ENCODE measurements at places on chromosomes 11 and 22.

- DNase-seq = no peak
Measured at GRCh38 chr11:11806586-11806985, 35.2 kb upstream of the USP47 start.

GRCh38 chr11:33787076-33787475 lies 12.8 kb upstream of the FBXO3 start:
- DNase-seq = no peak

DNA sequence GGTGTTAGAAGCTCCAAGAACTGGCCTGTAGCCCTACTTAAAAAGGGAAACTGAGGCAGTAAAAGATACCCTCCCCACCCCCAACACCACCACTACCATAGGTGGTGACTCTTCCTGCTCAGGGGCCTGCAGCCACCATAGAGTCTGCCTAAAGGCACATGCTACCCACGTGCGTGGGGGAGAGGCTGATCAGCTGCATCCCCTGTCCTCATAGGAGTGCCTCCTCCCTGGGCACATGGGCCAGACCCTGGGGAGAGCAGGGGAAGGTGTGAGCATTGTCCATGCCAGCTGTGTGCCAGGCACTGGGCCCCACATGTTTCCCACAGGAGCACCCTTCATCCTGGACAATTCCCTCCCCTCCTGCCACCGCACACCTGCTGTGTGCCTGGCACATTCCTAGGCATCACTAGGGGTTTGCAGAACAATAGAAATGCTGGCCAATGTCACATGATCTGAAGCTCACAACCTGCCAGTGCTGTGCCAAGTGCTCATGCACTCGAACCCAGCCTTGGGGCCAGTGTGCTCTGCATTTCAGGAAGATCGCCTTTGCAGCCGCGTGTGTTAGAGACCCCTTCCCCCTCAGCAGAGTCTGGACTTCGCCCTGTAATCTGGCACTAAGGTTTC lies 41.7 kb upstream of the GCAT start:
- DNase-seq = no peak

GRCh38 chr11:38219636-38220035 lies 1621.6 kb upstream of the RAG2 start:
- no peak for DNase-seq

DNA sequence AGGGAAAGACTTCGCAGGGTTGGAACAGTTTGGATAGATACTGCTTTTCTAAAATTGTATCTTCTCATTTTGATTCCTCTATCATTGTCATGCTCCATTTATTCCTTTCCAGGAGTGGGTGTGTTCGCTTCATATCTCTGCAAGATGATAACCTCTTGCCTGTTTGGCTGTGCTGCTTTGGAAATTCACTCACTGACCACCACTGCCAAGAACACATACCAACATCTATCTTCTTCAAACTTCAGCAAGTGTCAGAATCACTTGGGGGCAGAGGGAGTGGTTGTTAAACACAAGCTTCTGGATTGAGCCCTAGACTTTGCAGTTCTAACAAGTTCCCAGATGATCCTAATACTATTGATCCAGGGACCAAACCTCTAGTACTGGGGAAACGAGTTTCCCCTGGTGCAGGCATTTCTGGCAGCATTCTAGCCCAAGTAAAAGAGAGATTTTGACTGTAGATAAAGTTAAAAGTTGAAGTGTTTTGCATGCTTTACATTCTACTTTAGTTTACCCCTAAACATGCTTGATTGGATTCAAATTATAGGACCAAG lies 11.5 kb upstream of the DKK3 start:
- DNase-seq = no peak

DNA sequence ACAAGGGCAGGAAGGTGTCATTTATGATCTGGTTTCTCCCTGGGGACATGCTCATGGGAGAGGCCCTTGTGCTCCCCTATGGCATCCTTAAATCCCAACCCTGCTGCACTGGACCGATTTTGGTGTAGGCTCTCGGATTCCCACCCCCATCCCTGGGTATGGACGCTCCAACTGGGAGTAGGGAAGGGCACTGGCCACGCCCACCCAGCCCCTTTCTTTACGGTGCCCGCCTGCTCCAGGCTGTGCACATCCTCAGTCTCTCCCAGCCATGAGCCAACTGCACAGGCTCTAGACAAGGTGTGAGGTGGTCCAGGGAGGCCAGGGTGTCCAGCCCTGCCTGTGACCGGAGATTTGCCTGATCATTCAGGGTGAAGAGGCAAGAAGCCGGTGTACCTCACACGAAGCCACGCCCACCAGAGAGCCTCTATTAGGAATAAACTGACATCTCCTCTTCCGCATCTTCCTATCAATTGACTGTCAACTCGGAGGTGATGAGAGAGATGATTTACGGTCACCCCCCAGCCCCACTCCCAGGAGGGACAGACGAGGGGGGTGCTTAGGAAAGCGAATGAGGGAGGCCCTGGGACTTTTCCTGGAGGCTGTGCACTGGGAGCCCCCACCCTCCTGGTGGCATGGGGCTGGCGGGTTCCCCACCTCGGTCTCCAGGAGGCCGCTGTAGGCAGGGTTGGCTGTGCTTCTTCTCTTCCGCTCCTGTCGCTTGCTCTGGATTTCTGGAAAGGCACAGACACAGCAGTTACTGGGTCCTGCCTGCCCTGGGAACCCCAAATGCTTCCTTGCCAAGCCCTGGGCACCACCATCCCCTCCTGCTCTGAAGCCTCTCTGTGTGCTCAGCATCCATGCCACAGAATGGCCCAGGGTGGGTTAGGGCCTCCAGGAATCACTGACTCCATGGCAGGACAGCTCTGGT lies 116.7 kb downstream of the PHF21B start:
- no peak for DNase-seq

- no peak for DNase-seq
Measured at GRCh38 chr11:116240710-116241109, 532.1 kb downstream of the BUD13 start.

- no peak for DNase-seq
Measured at GRCh38 chr11:1388763-1389102, 1.0 kb upstream of the BRSK2 start.

- DNase-seq = no peak
Measured at GRCh38 chr11:109845437-109845836, 247.8 kb upstream of the ZC3H12C start.

DNA sequence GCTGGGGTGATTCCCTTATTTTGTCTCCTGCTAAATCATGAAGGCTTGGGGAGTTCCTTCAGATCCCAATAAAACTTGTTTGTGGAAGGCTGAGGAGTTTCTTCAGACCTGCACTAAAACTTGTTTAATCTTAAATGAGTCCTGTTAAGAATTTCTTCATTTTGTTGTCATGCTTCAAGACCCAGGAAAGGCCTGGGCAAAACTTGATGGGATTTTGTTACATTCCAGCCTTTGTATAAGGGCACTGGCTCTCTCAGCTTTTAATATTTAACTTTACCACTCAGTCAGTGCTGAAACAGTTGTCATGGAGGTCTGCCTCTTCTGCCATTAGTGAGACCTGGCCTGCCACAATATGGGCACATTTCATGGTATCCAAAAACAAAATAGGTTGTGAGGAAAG lies 699.0 kb downstream of the ETS1 start:
- DNase-seq = no peak
